RKO (cell line): ENCODE measurements at places on chromosomes 13 and 19.

DNA sequence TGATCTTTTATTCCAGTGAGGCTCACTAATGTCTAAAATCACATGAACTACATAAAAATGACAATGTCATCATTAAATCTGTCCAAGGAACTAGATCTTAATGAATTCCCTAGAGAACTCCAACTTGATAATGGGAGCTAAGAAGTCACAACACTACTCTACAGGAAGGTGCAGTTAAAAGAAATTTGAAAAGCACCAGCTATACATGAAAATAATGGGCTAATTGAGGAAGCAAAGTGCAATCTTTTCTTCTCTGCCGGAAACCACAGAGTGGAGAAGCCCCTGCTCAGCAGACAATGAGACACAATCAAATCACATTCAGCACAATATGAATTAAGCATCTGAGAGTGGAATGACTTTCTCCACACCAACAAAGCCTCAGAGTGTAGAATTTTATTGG, 261.7 kb downstream of the LHFPL6 start:
- DNase-seq = no peak

GRCh38 chr13:57925250-57925649, 293.7 kb downstream of the PCDH17 start:
- peak; percentile 30 for DNase-seq

DNA sequence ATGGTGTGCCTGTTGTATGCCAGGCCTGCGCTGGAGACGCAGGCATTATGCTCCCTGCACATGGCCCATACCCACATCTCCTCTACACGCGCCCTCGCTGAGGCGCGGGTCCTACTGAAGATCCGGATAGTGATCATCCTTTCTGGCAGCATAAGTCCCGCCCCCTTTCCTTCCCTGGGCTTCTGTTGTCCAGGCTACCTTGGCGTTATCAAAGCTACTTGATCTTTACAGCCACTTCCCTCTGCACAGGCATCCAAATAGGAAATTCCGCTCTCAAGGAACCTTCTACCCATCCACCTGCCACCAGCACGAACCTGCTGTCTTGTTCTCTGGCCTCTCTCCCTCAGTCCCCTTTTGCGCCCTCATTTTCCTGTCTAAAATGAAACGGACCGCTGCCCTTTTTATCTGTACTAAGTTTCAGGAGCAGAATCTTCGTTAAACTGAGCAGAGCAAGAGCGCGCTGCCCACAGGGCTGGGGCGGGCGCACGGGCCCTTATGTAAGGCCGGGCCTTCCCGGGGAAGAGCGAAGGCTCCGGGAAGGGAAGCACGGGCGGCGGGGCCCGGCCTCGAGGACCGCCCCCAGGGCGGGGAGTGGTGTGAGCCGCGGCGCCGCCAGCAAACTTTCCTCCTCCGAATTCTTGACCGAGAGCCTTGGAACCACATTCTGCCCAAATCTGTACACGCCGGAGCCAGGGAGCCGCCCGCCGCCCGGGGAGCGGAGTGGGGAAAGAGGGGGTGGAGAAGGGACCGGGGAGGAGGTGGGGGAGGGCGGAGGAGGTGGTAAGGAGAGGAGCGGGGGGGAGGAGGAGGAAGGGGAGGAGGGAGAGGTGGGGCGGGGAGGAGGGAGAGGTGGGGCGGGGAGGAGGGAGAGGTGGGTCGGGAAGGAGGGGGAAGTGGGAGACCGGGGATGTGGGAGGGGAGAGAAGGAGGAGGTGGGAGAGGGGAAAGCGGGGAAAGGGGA, 920 bp upstream of the UBE2L5 start:
- DNase-seq = peak; percentile 70

DNA sequence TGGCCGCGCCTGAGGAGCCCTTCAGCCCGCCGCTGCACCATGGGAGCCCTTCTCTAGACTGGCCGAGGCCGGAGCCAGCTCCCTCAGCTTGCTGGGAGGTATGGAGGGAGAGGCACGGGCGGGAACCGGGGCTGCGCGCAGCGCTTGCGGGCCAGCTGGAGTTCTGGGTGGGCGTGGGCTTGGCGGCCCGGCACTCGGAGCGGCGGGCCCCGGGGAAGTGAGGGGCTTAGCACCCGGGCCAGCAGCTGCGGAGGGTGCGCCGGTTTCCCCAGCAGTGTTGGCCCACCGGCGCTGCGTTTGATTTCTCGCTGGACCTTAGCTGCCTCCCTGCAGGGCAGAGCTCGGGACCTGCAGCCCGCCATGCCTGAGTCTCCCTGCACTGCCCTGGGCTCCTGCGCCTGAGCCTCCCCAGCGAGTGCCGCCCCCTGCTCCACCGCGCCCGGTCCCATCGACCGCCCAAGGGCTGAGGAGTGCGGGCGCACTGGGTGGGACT, 1890.0 kb upstream of the PCDH20 start:
- DNase-seq = no peak

DNA sequence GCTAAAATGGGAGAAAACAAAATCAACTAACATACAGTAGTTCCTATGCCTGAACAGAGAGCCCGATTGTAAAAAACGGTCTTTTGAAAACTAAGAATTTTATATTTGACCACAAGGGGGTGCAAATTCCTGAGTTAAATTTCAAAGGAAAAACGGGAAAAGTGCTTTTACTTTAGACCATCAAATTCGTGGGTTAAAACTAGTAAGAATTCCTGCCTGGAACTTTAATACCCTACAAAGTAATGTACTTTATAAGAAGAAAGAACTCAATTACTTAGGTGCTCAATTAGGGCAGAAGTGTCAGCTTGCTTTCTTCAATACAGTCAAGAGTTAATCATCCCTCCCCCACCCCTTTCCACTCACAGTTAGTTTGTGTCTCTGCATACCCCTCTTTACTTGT, 69.8 kb downstream of the KCNRG start:
- DNase-seq = peak; percentile 71

- no peak for DNase-seq
Observed at GRCh38 chr13:74710006-74710405, 575.8 kb upstream of the KLF12 start.

GRCh38 chr19:7691497-7691896, 10.4 kb downstream of the FCER2 start:
- no peak for DNase-seq

GRCh38 chr13:72851678-72852014, 69.7 kb downstream of the PIBF1 start:
- no peak for DNase-seq

DNA sequence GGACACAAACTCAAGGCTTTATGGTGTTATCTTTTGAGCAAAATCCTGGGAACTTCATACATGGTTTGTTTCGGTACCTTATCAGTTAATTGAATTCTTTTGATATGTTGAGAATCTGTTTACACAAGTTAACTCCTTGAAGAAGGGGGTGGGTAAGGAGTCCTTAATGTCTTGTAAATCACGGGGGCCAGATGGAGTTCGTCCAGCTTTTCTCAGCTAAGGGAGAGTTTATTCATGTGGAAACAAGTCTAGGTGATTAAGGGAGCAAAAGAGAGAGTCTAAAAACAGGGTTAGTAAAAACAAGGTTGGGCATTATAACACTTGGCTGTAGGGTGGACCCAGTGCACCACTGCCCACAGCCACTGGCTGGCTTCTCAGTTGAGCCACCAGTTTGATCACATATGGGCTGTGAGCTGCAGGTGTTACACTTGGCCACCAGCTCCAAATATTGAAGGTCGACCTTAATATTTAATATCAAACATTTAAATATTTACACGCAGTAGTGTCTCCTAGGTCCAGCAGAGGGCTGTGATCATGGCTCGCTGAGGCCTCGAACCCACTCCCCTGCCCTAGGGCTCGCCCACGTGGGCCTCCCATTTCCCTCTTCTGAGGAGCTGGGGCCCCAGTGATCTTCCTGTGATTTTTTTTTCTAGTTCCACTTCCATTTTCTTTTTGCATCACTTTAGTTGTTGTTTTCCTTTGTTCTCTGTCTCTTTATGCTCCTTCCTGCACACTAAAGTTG, 21.0 kb upstream of the ZNF43 start:
- no peak for DNase-seq

GRCh38 chr13:74450525-74450845, 316.3 kb upstream of the KLF12 start:
- no peak for DNase-seq

DNA sequence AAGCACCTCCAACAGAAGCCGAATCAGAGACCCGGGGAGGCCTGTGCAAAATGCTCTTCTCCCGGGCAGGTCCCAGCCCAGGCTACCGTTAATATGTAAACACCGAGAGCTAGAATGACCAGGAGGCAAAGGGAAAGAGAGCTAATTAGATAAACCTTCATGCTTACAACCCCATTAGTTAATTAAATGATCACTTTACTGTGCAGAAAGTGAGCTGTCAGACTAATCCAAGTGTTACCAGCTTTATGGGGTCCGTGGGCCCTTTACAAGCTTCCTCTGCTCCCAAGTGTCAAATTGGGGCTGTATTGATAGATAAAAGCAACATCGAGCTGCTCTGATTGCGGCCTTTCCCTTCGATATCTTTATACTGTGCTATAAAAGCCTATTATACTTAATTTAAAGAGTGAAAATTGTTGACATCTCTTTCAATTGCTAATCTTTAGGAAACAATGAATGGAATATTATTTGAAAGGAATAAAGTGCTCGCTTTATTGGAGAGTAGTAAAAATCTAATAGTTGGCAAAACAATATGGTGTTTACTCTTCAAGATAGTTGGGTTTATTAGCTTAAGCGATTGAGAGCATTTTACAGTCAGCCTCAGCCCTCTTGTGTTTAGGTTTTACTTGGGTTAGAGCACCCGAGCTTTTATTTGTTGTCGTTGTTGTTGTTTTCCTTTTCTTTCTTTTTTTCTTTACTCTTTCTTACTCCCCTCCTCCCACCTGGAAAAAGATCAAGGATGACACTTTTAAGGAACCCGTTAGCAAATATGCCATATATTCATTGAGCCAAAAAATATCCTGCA, 189.3 kb upstream of the GPR12 start:
- DNase-seq = no peak

DNA sequence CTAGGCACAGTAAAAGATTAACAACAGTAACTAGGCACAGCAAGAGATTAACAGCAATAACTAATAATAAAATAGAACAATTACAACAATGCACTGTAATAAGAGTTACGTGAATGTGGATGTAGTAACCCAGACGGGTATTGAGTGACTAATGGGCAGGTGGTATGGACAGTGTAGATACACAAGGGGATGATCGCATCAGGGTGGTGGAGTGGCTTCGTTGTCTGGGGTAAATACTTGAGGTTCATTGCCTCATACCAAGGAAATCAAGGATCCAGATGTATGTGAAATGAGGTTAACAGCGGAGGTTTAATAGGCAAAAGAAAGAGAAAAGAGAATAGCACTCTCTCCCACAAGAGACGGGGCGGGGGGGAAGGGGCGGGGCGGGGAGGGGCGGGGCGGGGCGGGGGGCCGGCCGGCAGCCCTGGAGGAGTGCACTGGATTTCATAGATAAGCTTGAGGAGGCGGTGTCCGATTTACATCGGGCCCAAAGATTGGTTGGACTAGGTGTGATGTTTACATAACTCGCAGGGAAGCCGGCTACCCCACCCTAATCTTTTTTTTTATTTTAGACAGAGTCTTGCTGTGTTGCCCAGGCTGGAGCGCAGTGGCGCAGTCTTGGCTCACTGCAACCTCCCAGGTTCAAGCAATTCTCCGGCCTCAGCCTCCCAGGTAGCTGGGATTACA, 106.3 kb downstream of the KCTD15 start:
- no peak for DNase-seq

GRCh38 chr19:15210323-15210781, 9.6 kb upstream of the NOTCH3 start:
- DNase-seq = peak; percentile 45

- DNase-seq = peak; percentile 24
Observed at GRCh38 chr13:106534639-106535551, 567 bp downstream of the EFNB2 start.

GRCh38 chr13:42878721-42879120, 97.3 kb downstream of the FAM216B start:
- DNase-seq = no peak

DNA sequence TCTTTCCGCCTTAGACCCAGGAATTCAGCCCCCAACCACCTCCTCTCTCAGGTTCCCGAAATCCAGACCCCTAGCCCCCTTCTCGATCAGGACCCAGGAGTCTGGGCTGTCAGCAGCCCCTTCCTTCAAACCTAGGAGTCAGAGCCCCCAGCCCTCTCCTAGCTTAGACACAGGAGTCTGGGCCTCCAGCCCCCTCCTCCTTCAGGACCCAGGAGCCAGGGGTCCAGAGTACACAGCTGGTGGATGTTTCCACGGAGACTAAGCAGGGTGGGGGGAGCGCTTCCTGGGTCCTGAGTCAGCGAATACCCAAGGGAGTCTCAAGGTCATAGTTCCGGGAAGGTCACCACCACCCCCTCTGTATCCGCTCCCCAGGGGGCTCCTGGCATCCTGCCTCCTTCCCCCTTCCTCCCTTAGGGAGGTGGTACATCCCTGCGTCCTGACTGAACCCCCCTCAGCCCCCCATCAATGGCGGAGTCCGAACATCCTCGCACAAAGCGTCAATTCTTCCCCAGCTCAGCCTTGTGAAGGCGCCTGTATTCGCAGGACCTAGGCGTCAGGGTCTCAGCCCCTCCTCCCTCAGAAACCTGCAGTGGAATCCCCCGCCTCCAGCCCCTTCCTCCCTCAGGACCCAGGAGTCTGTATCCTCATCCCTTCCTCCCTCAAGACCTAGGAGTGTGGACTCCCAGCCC, 4.6 kb downstream of the CADM4 start:
- no peak for DNase-seq

GRCh38 chr19:21133633-21134032, 8.2 kb upstream of the ZNF431 start:
- no peak for DNase-seq

DNA sequence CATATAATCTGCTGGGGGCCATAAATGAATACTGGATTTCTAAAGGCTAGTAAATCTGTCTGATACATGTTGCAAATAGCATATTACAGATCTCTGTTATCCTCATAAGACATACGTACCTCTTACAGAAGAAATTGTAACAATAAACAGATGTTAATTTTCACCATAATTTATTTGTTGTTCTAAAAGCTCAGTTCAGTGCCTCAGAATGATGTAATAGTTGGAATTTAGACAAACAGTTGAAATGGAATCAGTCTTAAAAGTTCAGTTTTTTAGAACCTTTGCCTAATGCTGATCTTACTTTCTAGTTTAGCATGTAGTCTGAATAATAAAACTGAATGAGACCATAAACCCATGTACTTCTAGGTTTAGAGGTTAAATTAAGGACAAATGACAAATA, 43.1 kb downstream of the B3GLCT start:
- no peak for DNase-seq

- peak; percentile 75 for DNase-seq
Observed at GRCh38 chr19:48962029-48962848, 2.9 kb upstream of the FTL start.

GRCh38 chr19:4369109-4369887, 25.9 kb downstream of the MPND start:
- no peak for DNase-seq

- DNase-seq = no peak
Observed at GRCh38 chr13:76387566-76387965, 498.6 kb downstream of the KCTD12 start.

- no peak for DNase-seq
Observed at GRCh38 chr19:6138066-6138465, 2.6 kb downstream of the ACSBG2 start.

DNA sequence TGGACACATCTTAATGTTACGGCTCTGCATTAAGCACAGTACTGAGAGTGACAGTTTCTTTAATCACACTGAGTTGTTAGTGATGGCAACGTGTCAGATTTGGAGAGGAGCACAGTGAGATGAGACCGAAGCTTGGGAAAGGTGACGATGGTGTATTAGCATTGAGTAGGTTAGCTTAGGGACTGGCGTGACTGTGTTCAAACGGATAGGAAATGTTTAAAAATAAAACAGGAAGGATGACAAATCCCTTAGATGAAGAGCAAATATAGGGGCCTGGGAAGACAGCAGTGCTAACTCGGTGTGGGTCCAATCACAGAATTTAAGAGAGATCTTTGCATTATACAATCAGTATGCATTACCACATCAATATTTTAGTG, 384.3 kb downstream of the HS6ST3 start:
- DNase-seq = no peak
